ENCODE measurements at places on chromosomes 12 and 14. TPM values are rescaled to one million over a fixed set of nuclear protein-coding genes. Genes with fewer than 3 reads are reported as not detected.

DNA sequence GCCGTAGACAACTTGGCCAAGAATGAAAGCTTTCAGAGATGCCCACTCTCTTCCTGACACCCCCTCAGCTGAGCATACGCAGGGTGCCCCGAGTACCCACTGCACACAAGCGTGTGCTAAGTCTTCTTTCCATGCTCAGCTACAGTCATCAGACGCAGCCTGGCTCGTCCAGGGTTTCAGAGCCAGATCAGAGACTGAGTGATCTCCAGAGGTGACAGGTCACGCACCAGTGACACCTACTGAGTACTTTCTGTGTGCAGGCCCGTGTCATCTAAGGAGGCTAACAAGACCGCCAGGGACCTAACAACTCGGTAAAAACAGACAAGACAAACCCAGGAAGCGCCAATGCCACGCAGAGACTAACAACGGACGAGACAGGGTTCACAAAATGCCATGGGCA lies 25.1 kb downstream of the STX2 start:
- no peak overlapping the region for H3K27ac ChIP-seq
- H3K4me3 ChIP-seq, result no peak overlapping the region
- H3K4me1 ChIP-seq, result peaks cover 12% of the 10 kb centered on the region
- no peaks in the 10 kb centered on the region for H3K27me3 ChIP-seq
- peaks cover 7% of the 10 kb centered on the region for H3K36me3 ChIP-seq
- no peak for DNase-seq

DNA sequence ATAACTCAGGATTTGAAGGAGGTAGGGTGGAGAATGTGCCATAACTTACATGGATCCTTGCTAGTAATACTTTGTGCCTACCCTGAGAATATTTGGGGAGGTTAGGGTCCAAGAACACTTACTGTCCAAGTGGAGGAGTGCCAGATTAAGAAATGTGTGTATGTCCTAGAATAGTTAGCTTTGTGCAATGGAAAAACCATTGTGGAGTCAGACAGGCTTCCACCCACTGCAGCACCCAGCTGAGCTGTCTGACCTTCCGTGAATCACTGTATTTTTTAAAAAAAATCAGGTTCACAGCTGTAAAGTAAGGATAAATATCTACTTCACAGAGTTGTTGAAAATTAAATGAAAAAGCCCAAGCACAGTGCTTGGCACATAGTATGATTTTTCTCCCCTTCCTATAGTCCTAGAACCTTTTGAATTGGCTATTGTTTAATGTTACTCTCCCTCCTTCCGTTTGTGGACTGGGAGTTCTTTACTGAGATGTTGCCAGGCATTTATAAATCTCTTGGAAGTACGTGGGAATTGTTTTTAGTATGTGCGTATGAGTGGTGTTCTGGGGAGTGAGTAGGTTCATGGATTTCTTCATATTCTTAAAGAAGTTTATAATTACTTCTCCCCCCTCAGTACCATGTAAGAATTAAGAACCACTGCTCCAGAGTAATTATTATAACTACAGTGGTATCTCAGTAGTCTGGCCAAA lies 9.2 kb downstream of the RAB21 start:
- no peaks in the 10 kb centered on the region for H3K4me1 ChIP-seq
- no peak overlapping the region for H3K27ac ChIP-seq
- no peak for DNase-seq
- no peaks in the 10 kb centered on the region for H3K27me3 ChIP-seq

- peaks cover under 1% of the 10 kb centered on the region for H3K36me3 ChIP-seq
- no peak overlapping the region for H3K4me3 ChIP-seq
- no peaks in the 10 kb centered on the region for H3K4me1 ChIP-seq
- no peak overlapping the region for H3K27ac ChIP-seq
- no peak for DNase-seq
Observed at GRCh38 chr14:103723748-103724081, 8.1 kb downstream of the ZFYVE21 start.

The ANKRD33 gene
- not detected for total RNA-seq

The NEUROD4 gene
- not detected for total RNA-seq

Measured in natural killer cell (primary cell).